ENCODE measurements at places on chromosomes 4 and X.

DNA sequence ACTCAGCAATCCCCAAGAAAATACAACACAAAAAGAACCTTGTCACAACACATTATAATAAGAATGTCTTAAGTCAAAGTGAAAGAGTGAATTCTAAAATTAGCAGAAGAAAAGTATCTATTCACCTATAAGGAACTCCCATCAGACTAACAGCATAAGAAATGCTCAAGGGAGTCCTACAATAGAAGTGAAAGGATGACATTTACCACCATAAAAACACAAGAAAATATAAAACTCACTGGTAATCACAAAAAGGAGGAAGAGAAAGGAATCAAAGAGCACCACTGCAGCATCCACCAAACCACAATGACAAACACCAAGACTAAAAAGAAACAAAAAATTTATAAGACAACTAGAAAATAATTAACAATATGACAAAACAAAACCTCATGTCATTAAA, 257.0 kb upstream of the AGTR2 start:
- no peak for DNase-seq

GRCh38 chrX:39848243-39848642, 249.5 kb downstream of the BCOR start:
- DNase-seq = peak; percentile 30

DNA sequence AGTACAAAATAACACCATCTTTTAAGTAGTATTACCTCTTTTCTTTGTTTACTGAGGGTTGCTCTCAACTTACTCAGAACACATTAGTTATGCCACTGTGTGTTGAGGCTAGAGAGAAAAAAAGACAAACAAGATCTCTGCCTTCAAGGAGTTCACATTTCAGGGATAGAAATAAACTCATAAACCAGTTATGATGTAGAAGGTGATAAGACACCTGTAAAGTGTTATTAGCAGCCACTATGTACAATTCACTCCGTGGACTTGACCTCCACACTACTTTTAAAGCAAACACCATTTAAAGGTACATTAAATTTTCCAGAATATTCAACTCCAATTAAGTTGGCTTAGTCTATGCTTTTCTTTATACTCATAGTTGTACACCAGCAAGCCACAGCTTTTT, 278.0 kb downstream of the PDGFC start:
- DNase-seq = no peak

DNA sequence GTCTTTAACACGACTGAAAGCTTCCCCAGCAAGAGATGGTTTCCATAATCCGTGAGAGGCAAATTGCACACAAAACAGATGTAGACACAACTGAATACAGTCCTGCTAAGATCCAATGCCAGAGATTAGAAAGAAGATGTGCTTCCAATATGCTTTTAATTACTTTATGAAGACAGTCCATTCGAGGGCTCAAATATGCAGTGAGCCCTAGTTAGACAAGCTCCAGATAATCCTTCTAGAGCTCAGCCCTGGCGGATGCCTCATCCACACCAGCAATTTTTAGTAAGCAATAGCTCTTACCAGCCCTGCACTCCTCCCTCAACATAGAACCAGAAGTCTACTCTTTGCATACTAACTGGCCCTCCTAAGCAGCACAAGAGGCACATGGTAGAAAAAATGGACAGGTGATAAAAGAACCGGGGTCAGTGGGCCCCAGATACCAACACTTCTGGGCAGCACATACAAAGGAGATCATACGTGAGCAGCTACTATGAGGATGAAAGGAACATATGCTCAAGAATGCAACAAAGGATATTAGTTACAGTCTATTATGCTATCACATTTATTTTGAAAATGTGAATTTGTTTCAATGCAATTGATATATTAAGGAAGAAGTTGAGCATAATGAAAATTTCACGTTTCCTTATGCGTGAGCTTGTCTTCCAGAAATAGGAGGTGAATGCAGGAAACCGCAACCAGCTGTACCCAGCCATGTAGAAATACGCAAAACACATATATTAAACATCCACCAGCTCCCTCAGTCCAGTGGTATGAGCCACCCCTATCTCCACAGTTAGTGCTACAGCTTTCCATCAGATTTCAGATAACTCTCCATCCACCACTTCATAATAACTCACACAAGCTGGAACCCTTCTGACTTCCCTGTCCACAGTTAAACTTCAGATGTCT, 34.3 kb downstream of the GPC4 start:
- DNase-seq = no peak

GRCh38 chrX:47198026-47198686, 4.5 kb downstream of the UBA1 start:
- no peak for DNase-seq

- DNase-seq = no peak
Measured at GRCh38 chr4:1490011-1490653, 83.9 kb upstream of the NKX1-1 start.

- peak; percentile 32 for DNase-seq
Measured at GRCh38 chrX:9379697-9380551, 84.9 kb upstream of the TBL1X start.

DNA sequence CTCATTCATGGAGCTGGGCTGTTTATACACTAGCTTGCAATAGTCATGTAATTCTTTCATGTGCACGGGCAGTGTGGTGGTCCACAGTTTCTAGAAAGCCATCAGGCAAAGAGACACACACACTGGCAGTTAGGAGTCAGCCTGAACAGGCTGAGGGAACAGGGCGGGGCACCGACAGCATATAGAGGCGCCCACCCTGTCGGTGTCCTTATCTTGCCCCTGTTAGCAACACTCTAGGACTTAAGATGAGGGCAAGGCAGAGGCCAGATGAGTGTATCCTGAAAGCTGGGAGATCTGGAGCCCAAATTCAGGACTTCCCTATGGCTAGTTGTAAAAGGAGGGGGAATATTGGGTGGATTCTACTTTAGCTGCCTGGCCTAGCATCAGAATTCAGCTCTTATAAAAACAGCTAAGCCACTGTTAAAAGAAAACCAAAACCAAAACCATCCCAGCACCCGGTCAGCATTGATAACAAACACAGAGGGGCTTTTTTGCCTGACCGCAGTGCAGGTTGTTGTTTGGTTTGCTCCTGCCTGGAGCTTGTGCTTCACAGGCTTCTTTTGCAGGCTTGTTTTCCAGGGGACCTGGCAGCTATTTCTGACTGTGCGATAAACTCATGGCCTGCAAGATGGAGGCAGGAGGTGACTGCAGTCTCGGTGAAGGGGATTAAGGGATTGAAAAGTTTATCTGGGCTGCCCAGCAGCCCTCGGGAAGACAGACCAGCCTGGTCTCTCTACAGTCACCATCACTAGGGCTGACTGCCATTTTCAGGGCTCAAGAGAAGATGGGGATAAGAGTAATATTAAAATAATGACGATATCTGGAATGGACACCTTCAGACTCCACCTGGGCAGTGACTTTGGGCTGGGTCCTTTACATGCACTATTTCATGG, 638.9 kb downstream of the MID1IP1 start:
- DNase-seq = no peak

DNA sequence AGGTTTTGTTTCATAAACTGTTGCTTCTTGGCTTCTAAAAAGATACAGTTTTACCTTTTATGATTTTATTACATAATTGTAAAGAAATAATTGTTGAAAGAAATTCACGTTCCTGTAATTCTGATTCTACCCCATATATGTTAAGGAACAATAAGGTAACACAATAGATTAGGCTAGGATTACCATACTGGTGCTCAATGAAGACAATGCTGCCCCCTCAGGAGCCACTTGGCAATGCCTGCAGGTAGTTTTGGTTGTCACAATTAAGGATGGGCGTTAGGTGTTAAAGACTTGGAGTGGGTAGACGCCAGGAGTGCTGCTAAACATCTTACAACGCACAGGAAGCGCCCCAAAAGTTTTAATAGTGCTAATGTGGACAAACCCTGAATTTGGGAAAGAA, 133.2 kb downstream of the NLGN4X start:
- no peak for DNase-seq

- DNase-seq = no peak
Measured at GRCh38 chr4:111204797-111205196, 581.9 kb upstream of the PITX2 start.

- DNase-seq = no peak
Measured at GRCh38 chr4:33886356-33886755, 2358.0 kb downstream of the ARAP2 start.

DNA sequence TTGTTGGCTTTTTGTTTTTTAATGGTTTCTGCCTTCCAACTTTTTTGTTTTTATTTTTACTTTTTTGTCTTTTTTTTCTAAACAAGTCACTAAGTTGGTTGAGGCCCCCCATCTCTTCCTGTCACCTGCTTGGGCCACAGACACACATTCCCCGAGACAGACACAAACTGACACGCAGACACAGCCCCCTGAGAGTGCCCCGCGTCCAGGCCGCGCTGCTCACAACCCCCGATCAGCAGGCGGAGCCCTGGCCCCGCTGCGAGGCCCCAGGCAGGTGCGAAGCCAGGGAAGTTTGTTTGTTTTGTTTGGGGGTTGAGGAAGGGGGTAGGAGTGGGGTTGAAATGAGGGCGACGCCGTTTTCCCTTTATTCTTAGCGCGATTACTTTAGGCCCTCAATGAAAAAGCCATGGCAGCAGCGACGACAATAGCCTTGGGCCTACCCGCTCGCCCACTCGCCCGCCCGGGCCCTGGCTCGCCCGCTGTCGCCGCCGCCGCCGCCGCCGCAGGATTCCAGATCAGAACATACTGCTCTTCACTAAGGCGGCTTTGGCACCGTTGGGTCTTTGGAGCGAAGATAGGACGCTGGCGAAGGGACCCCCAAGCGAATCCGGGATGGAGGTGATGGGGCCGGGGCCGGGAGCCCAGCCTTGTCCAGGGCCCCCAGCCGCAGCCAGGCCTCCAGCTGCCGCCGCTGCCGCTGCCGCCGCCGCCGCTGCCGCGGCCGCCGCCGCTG, 3.1 kb downstream of the PHOX2B start:
- DNase-seq = no peak

DNA sequence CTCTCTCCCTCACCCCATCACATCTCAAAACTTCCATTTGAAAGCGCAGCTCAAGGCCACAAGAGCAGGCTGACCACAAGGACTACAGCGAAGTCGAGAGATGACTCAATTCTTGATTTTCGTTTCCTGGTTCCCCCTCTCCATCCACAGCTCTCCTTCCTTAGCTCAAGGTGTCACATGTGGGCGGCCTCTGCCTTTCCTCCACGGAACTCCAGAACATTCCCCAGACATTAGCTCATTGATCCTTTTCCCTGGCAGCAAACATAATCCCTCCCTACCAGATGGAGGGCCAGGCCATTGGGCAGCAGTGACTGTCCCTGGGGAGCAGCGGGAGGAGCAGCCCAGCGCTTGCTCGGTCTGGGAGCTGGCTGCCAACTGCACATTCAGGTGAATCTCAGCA, 56.3 kb downstream of the CCDC149 start:
- peak; percentile 53 for DNase-seq

GRCh38 chrX:74230094-74230493, 73.9 kb upstream of the ZCCHC13 start:
- no peak for DNase-seq

DNA sequence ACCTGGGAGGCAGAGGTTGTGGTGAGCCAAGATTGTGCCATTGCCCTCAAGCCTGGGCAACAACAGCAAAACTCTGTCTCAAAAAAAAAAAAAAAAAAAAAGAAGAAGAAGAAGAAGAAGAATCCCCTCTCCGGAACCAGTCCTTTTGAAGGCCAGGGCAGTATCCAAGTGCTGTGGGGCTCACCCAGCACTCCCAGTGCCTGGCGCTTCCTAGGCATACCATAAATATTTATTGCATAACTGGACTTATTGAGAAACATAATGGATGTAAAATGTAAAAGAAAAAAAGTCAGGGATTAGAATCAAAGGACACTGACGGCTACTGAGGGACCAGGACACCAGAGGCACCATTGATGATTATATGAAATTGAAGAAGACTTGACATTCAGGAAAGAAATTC, 162.1 kb upstream of the KIT start:
- no peak for DNase-seq

GRCh38 chrX:72621625-72622485, 49.2 kb upstream of the HDAC8 start:
- DNase-seq = no peak

- DNase-seq = no peak
Measured at GRCh38 chrX:107871136-107871535, 45.5 kb downstream of the MID2 start.

DNA sequence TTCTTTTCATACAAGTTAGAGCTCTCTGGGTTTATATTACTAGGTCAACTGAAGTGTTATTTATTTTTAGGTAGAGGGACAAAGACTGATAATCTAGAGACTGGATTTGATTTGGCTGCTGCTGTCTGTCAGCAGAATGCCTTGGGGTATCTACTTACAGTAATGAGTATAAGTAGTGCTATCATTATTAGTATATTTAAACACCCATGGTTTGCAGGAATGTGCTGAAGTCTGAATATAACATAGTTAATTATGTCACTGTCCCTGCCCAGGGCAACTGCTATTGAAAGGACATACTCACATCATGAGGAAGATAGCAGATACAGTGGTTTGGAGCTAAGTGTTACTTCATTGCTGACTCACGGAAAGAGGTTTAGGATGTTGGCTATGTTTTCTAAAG, 76.2 kb downstream of the PRRG1 start:
- no peak for DNase-seq

DNA sequence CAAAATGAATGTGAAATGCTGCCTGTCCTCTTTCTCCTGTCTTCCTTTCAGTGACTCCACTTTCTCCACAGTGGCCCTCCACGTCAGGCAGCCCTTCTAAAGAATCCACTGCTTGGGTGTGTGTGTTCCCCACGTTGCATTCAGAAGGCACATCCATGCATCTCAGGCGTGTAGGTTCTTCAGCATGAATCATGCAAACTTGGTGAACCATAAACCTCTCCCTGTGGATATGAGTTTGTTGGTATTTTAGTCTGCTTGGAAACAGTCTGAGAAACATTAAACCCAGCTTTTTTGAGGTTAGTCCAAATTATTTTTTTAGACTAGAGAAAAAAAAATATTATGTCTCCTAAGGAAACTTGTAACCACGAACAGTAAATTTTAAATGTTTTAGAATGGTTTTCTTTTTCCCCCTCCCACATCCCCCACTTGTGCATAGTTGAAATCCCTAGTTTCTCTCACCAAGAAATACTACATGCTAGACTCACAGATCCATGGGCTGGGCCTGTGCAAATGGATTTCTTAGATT, 251.6 kb downstream of the CBR4 start:
- peak; percentile 57 for DNase-seq

DNA sequence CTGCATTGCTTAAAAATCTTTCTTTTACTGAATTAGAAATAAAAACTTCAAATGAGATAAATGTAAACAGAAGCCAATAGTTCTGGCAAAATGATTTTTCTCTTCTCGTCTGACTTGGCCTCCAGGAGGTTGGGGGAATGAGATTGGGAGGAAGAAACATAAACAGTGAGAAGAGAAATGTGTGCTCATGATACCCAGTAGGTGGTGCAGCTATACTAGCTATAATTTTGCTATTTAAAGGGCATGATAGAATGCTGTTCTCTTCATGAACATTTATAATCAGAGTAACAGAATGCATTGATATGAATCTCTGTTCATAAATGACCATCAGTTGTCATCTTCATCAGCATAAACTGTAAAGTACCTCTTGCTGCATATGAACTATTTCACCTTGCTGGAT, 85.5 kb downstream of the TACR3 start:
- DNase-seq = no peak

DNA sequence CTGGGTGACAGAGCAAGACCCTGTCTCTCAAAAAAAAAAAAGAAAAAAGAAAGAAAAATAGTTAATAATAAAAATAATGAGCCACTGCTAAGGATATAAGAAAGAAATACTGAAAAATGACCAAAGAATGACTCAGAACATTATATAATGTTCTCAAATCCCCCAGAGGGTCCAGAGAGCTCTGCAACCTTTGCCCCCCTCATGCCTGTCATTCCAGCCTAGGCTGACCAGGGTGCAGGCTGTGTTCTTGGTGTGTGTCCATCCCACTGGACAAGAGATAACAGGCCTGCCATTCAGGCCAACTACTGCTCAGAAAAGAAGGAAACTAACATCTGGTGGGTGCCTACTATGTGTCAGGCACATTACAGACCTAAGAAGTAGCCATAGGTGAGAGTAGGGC, 72.7 kb upstream of the EDNRA start:
- no peak for DNase-seq
